ENCODE measurements at places on chromosomes 2 and 18.

GRCh38 chr18:816088-816653 is 4.1 kb upstream of the YES1 start:
- no peak for DNase-seq

- no peak for DNase-seq
These were observed 291.6 kb downstream of the ZNF385B start for GRCh38 chr2:179569831-179570233.

DNA sequence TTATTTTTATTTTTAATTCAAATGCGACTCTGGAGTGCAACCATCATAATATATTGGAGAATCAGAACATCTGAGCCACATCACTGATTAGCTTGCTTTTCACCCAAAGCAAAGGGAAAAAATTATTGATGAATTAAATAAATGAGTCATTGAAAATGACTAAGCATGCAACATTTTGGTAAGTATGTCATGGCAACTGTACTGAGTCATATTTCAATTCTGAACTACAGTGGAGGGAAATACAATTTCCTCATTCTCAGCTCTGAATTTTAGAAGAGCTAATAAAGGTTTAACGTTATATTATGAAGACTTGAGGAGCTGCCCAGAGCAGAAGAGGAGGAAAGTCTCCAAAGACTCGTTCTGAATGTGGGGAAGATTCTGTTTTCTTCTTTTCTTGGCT is 89.6 kb upstream of the CCDC68 start:
- DNase-seq: no peak

GRCh38 chr2:226559536-226559935 is 240.1 kb downstream of the IRS1 start:
- DNase-seq: no peak

GRCh38 chr18:77528872-77529271 is 279.2 kb downstream of the GALR1 start:
- no peak for DNase-seq

DNA sequence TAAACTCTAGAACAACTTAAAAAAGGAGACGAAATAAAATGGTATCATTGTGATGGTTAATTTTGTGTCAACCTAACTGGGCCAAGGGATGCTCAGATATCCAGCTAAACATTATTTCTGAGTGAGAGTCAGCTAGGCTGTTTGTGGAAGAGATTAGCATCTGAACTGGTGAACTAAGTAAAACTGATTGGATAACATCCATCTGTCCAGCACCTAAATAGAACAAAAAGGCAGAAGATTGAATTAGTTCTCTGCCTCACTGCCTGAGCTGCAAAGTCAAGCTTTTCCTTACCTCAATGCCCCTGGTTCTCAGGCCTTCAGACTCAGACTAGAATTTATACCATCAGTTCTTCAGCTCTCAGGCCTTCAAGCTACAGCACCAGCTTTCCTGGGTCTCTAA is 30.0 kb downstream of the PPP3R1 start:
- DNase-seq: no peak

GRCh38 chr2:101106453-101107181 is 44.6 kb downstream of the TBC1D8 start:
- no peak for DNase-seq

- no peak for DNase-seq
These were observed 10.9 kb downstream of the KLF7 start for GRCh38 chr2:207154556-207155510.

GRCh38 chr2:150532879-150533278 is 45.4 kb upstream of the RND3 start:
- DNase-seq: no peak

DNA sequence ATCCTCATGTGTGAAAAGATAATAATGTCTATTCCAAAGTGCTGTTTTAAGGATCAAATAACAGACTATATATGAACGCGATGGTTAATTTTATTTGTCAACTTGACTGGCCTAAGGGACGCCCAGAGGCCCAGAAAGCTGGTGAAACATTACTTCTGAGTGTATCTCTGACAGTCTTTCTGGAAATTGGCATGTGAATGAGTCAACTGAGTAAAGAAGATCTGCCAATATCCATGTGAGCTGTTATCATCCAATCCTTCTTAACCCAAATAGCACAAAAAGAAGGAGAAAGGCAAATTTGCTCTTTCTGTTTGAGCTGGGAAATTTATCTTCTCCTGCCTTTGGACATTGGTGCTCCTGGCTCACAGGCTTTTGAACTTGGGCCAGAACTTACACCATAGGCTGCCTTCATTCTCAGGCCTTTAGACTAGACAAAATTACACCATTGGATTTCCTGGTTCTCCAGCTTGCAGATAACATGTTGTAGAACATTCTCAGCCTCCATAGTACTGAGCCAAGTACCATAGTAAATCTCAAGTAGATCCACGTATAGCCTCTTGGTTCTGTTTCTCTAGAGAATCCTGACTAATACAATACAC is 114.7 kb upstream of the DOCK10 start:
- DNase-seq: no peak

- DNase-seq: no peak
These were observed 4.1 kb downstream of the ATG4B start for GRCh38 chr2:241641631-241642030.

DNA sequence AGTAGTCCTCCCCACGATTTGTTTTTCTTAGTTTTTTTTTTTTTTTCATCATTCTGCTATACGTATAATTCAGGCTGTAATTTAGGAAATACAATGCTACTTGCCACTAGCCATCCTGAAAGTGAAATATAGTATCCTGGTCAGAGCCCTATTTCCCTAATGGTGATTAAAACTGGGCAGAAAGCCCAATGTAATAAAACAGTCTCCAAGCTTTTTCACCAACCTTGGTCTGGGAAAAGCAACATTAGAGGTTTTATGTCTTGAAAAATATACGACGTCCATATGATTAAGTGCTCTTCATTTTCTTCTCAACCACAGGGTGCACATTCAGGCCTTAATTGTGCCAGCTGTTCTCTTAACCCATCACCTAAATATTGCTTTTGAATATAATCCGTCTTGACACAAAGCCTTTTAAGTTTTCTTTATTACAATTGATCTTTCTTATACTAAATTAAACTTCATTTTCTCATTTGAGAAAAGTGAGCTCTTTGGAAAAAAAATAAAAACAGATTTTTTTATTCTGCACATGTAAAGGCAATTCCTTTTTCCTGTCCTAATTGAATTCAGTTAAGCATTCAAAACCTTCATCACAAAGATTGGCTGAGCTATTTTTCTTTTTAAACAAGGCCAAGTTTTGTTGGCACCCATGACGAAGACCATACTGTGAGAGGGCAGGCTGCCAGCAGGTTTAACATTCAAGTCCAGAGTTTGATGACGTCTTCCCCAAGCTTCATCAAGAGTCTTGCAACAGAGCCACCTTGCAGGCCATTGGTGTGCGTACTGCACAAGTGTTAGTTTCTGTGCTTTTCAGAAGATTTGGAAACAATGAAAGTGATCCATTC is 52.7 kb downstream of the MAP2 start:
- no peak for DNase-seq
